Amniotic stem cell (primary cell): ENCODE measurements at places on chromosomes 3 and 15.

- DNase-seq, result no peak
Measured at GRCh38 chr3:175274056-175274455, 414.9 kb downstream of the NAALADL2 start.

GRCh38 chr15:80736560-80736959, 41.5 kb downstream of the ABHD17C start:
- DNase-seq, result no peak

- peak; percentile 70 for DNase-seq
Measured at GRCh38 chr3:196440041-196440537, 7.9 kb upstream of the UBXN7 start.

GRCh38 chr3:27138005-27138404, 231.2 kb downstream of the NEK10 start:
- DNase-seq, result no peak

- DNase-seq, result peak; percentile 42
Measured at GRCh38 chr3:186307594-186308221, 54.3 kb downstream of the DGKG start.

DNA sequence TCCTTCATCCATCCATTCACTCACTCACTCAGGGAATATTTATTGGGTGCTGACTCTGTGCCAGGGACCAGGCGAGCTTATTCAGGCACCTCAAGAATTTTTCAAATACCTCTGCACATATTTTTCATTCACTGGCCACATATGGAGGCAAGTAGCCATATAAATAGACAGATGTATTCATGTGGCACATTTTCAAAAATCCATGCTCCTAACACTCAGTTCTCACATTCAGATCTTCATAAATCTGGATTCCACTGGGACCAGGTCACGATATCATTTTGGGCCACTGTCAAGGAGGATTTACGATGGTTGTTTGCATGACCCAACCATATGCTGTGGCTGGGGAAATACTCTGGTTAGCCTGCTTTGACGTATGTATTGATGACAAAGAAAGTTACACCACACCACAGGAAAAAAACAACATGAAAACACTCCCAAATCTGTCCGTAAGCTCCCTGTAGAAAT, 241.8 kb upstream of the LRTM1 start:
- DNase-seq, result peak; percentile 90

DNA sequence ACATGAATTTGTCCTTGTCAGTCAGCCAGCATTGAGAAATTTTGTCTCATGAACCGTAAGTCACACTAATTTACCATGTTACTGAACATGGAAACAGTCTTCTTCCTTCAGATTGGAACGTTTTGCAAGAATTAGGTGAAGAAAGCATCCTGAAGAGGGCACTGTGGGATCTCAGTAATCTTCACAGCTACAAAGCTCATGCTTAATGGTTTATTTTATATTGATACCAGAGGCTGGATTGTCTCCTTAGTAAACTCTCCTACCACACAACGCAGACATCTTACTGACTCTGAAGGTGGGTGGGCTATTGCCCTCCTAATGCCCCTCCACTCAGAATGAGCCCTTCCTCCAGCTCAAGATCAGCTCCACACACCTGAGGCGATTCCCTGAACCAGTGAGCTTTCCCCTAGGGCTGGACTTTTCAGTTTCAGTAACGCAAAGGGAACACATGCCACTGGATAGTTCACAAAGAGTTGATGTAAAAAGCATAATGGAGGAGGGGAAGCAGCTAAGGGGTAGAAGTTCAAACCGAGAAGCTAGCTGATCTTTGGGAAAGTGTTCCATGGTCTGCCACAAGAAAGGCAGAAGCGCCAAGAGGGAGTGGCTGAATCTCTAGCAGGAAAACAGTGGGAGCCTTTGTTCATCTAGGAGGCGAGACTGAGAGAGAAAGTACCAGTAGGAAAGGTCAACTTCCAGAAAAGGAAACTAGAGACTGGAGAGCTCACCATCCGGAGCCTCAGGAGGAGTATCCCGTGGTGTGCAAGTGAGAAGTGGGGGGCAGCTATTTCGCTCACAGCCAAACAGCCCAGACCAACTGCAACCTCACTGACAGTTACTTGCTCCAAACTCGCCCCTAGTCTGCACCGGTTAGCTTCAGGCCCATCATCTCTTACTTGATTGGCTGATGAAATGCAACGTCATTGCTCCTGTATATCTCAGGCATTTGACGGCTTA, at the start of gene SLC9C1:
TSS of gene SLC9C1 (minus strand) at position 849 of the 954 bp plus-strand sequence. CDS start 7,425 bp downstream, outside the sequence.
- peak; percentile 26 for DNase-seq

DNA sequence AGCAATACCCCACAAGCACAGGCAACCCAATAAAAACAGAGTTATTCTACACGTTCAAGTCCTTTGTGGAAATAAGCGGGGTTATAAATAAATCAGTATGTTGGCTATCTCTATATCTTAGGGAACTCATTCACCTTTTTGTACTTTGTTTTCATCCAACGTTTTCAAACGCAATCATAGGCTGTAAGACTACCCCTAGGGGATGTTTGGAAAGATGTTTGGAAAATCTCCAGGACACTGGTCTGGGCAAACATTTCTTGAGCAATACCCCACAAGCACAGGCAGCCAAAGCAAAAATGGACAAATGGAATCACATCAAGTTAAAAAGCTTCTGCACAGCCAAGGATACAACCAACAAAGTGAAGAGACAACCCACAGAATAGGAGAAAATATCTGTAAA, 70.1 kb downstream of the CLDN11 start:
- DNase-seq, result no peak

DNA sequence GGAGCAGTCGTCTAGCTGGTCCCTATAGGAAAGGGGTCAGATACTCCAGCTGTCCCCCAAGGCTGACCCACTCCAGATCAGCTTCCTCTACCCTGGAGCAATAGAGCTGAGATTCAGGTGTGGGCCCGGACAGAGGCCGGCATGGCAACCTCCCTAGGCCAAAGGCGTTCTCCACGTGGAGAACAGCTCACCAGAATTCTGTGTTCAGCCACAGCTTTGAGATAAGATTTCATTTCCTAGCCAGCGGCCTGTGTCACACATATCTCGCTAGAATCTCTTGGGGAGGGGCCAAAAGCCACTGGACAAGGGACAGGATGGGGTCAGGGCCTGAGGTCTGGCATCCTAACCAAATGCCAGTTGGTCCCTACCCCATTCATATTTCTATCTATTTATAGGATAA, 20.1 kb downstream of the SRGAP3 start:
- no peak for DNase-seq

- DNase-seq, result no peak
Measured at GRCh38 chr15:92151741-92152140, 241.9 kb upstream of the ST8SIA2 start.

GRCh38 chr3:170189398-170190256, 8.1 kb upstream of the PHC3 start:
- no peak for DNase-seq

DNA sequence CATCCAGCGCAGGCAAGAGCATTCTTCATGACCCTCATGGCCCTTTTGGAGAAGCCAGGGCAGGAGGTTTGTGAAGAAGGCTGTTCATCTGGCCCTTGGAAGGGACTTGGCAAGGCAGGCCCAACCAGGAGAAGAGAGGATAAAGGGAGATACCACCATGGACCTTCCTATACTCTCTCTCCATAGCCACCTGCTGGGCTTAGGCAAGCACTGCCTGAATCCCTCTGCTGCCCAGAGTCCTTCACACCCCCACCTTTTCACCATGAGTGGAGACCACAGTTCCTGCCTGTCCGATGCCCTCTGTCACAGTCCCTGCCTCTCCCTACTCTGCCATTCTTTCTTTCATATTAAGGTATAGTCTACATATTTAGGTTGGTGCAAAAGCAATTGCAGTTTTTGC, 10.6 kb upstream of the SFMBT1 start:
- DNase-seq, result no peak

- no peak for DNase-seq
Measured at GRCh38 chr3:58683001-58683458, 16.5 kb upstream of the FAM3D start.

GRCh38 chr15:50909010-50909317, 481 bp downstream of the AP4E1 start:
- DNase-seq, result no peak

DNA sequence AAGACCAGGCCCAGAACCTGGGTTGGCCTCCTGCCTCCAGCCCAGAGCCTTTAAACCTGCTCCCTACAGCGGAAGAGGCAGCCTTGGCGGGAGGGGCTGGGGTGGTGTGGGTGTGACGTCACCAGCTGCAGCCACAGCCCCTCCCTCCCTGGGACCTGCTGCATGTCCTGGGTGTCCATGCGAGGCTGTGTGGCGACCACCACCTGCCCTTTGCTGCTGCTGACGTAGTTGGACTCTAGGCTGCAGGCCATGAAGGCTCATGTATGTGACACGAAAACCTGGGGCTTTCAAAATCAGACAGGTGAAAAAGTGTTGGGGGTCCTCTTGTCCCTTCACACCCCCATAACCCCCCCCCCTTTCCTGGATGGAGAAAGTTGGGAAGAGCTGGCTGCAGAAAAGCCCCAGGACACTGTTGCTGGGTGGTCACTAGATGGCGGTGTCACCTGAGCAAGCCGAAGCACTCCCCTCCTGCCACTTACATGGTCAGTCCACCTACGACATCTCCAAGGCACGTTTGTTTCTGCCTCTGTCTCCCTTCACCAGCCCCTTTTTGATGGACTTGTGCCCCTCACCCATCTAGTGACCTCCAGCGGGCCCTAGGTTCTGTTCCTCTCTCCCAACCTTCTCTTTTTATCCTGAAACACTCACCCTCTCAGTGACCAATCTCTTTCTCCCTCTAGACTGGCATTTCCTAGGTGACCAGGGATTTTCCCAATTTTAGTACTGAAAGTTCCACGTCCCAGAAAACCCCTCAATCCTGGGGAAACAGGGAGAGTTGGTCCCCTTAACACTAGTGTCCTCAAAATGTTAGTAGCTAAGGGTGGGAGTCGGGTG, 35.2 kb downstream of the SLC6A20 start:
- peak; percentile 32 for DNase-seq

GRCh38 chr3:171200052-171200749, 173.7 kb upstream of the SLC2A2 start:
- no peak for DNase-seq

DNA sequence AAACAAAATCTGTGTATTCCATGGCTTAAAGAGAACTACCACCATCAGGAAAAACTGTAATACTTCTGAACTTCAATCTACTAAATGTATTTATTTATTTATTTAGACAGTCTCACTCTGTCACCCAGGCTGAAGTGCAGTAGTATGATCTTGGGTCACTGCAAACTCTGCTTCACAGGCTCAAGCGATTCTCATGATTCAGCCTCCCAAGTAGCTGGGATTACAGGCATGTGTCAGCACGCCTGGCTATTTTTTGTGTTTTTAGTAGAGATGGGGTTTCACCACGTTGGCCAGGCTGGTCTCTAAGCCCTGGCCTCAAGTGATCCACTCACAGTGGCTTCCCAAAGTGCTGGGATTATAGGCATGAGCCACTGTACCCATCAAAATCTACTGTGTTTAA, 202.3 kb upstream of the POU1F1 start:
- no peak for DNase-seq

GRCh38 chr15:80480909-80481308, 76.7 kb downstream of the ARNT2 start:
- DNase-seq, result peak; percentile 87

GRCh38 chr15:43085921-43086320, 19.9 kb downstream of the UBR1 start:
- DNase-seq, result no peak

- no peak for DNase-seq
Measured at GRCh38 chr15:59587085-59587826, 24.3 kb upstream of the GCNT3 start.

DNA sequence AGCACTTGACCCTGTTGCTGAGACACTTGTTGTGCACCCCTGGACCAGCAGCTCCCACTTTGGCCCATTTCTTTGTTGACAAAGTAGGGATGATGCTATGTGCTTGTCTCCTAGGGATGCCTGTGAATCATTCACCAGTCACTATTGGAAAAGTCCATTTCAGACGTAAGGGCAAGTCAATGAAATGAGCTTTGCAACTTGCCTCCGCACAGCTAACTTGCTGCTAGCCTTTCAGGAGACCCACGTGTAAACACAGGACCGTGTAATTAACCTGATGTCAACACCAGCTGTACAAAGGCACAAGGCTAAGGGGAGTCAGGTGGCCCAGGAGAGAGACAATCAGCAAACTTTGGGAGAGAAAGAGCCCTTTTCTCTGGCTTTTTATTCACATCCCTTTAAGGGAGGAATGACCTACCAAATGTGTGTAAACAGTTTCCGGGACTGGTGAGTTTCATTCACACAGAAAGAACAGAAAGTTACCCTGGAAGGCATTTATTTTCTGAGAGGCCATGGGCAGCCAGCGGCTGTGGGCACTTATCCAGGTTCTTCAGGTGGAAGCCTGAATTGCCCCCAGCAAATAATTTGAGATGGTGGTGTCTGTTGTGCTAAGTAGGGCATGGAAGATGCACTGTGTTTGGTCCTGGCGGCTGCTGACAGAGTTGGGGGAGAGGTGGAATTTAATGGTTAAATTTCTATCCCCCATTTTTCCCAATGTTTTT, 54.0 kb downstream of the TIPARP start:
- no peak for DNase-seq

DNA sequence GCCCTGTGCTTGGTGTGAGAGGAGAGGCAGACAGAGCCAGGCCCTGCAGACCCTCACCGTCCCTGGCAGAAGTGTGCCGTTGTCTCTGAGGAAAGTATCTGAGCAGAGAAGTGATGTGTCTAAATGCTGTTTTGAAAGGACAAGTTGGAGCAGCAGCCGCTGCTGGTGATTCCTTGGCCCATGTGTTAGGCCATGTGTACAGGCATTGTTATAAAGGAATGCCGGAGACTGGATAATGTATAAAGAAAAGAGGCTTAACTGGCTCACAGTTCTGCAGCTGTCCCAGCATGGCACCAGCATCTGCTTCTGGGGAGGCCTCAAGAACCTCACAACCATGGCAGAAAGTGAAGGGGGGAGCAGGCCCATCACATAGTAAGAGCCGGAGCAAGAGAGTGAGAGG, 334.6 kb upstream of the ATP10A start:
- no peak for DNase-seq

- no peak for DNase-seq
Measured at GRCh38 chr3:30285188-30286006, 321.0 kb upstream of the TGFBR2 start.

GRCh38 chr3:106386050-106386449, 517.2 kb upstream of the CBLB start:
- DNase-seq, result no peak

- no peak for DNase-seq
Measured at GRCh38 chr3:123667784-123668183, 82.9 kb upstream of the HACD2 start.

DNA sequence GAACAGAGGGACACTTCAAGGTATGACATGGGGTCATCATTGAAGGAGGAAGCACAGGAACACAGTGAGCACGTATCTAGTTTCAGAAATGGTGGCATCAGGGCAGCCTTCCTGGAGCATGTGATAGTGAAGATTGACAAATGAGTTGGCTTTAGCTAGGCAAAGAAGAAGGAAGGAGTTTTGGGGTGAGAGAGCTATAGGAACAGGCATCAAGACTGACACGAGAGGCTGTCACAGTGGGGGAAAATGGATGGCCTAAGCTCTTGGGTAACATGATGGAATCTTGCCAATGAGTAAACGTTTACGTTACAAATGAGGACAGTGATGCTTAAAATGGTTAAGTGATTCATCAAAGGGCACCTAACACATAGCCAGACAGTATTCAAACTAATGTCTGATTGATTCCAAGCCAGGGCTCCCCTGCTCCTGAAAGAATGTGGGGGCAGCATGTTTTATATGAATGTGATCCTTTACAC, 23.1 kb upstream of the GPR171 start:
- DNase-seq, result peak; percentile 17
